Urinary bladder (tissue), 4 donors: ENCODE measurements at places on chromosomes 7 and 10. TPM values are rescaled to one million over a fixed set of nuclear protein-coding genes. Genes with fewer than 3 reads are reported as not detected.

GRCh38 chr10:43231523-43232078, 35.3 kb downstream of the RASGEF1A start:
- no peak for DNase-seq

DNA sequence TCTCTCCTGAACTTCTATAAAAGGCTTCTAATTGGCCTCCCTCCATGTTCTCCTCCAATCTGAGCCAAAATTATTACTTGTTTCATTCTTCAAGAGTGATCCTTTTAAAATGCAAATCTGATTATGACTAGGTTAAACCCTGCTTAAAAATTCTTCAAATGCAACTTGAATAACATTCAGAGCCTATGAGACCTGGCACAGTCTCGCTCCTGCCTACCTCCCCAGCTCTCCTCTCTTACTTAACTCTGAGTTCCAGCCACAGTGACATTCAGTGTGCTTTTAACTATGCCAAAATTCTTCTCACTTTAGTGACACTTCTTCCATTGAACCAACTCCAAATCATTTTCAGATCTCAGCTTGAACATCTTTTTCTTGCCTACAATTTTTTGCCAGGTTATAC, 68.8 kb downstream of the TMEM168 start:
- no peak for DNase-seq

- no peak for DNase-seq
Observed at GRCh38 chr7:123210986-123211385, 11.2 kb upstream of the SLC13A1 start.

DNA sequence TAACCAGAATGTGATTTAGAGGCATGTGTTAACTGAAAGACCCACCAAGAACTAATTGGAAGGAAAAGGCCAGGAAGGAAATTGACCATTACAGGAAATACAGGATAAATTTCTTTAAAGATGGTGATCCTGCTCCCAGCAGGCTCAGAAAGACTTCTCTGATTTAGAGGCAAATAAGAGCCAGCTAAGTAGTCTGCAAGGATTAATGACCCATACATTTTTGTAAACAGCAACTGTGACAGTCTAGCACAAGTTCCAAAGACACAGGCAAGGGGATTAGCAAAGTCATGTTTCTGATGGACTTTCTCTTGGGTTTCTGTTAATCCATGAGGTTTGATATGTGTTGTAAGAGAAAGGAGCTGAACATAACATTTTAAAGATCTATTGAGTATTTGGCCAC, 425.0 kb downstream of the HTR7 start:
- DNase-seq = no peak

LIPA gene
- 63.0 TPM for total RNA-seq

DNA sequence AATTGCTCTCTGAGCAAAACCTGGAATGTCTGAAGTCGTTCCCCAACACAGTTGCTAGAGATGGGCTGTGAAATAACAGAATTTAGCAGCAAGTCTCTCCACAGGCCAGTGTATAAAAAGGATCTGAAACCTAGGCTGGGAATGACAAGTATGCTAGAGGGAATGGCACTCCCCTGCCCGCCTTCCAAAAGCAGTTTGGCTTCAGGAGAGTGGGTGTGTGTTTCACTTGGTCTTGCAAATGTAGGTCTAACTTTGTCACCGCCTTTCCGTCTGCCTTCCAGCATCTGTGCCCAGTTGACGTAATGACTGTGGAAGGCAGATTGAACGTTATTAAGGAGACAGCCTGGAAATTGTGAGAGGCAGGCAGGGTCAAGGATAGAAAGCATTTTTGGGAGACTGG, 18.0 kb upstream of the MTURN start:
- no peak for DNase-seq

IFIT2 gene
- 18.7 TPM for total RNA-seq

GRCh38 chr7:131608116-131608500, 51.7 kb upstream of the PODXL start:
- no peak for DNase-seq

DNA sequence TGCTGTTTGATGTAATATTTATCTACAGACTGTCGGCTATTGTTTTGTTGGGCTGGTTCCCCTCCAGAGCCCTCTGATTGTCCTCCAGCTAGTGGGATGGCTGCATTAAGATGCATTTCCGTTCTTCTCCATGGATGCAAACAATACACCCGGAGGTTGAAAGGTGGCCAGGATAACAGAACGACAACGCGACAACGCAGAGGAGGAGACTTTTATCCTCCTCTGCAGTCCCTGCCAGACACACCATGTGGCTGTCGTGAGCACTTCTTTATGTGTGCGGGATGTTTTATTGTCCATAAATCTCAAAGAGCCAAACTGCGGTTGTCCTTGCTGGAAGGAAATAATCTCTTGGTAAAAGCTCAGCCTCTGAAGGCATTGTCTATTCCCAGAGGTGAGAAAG, 39.1 kb upstream of the TCERG1L start:
- no peak for DNase-seq

SPDYE6 gene
- not detected for total RNA-seq

DNA sequence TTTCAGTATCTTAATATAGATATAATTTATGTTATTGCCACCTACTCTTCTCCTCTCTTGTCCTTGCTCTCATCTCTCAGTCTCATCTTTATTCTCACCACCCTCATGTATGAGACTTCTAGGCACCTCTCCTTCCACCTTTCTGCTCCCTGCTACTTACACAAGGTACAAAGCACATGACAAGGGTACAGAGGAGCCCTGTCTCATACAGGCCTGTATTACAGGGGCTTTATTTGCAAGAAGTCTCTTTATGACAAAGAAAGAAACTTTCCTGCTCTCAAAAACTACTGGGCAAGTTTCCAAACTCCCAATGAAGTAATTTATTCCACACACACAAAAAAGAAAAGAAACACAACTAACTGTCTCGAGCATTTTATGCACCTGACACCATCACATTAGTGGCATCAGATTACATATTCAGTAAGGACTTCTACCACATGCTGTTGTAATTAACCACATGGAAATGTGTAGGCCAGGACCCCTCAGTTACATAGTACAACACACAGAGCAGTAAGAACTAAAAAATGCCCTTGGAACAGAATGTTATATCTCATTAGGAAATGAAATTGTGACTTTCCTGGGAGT, 253.1 kb downstream of the FZD1 start:
- DNase-seq = no peak

GRCh38 chr10:91632671-91633550, at the start of gene PPP1R3C:
Gene PPP1R3C (minus strand): TSS chr10:91633071. CDS start chr10:91632969, 102 bp downstream.
- DNase-seq = no peak

DNA sequence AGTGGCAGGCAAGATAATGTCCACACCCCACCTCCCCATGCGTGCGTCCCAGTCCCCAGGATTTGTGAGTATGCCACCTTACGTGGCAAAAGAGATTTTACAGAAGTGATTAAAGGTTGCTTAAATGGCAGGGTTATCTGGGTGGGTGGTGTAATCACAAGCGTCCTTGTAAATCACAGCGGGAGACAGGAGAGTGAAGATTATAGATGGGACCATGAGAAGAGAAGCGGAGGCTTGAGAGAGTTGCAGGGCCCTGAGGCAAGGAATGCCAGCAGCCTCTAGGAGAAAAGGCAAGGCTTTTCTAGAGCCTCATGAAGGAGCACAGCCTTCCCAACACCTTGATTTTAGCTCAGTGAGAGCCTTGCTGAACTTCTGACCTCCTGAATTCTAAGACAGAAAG, 10.2 kb downstream of the ZRANB1 start:
- DNase-seq = no peak

- DNase-seq = no peak
Observed at GRCh38 chr10:116803451-116804249, 45.6 kb upstream of the ENO4 start.

DNA sequence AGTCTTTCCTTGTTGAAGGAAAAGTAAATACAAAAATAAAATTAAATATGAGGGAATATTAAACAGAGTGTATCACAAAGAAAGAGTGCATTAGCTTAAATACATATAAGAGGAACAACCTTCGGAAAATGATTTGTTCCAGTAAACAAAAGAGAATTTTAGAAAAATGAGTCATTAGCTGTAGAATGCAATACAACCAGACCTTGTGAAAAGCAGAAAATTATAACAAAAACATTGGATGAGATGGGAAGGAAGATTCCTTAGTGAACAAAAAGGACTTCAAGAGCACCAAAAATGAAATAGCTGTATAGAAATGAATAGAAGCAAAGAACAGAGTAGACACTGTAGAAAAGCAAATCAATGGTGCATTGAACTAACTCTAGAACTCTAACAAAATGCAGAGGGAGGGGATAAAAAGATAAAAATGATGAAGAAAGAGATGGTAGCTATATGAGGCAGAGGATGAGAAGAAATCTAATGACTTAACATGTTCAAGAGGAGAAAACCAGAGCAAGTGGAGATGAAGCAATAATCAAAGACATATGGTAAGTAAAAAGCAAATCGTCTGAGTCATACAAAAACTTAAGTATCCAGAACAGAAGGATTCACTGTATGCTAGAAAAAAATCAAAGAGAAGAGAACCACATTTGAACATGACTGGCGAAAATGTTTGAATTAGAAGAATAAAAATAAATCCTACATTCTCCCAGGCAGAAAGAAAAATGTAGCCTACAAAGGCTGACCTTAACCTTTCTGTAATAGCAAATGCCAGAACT, 190.5 kb downstream of the TMEM26 start:
- no peak for DNase-seq

- DNase-seq = no peak
Observed at GRCh38 chr7:51366930-51367613, 50.5 kb upstream of the COBL start.

GRCh38 chr10:4265964-4266363, 481.0 kb upstream of the KLF6 start:
- DNase-seq = no peak

NPFFR1 gene
- 0.05 TPM for total RNA-seq

PIP gene
- not detected for total RNA-seq

GRCh38 chr7:4815609-4816418, 40.4 kb downstream of the AP5Z1 start:
- no peak for DNase-seq

CYP3A7 gene
- 0.21 TPM for total RNA-seq

DNA sequence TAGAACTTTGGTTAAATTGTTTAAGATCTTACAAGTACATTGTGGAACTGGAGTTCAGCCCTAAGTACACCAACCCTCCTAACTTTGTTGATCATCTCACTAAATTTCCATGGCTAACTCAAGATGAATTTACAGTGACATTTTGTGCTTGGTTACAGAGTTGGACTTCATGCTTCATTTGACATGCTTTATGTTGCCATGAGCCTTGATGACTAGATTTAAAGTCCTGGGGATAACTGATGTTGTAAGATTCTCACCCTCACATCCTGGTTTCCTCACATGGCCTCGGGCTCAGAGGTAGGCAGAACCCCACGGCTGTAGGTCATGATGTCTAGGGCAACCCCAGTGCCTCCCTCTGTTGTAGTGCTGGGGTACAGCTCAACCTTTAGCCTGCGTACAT, 397.2 kb upstream of the IGFBP3 start:
- no peak for DNase-seq

NANOS1 gene
- 2.2 TPM for total RNA-seq

- no peak for DNase-seq
Observed at GRCh38 chr10:55104738-55105137, 303.7 kb upstream of the PCDH15 start.

DNA sequence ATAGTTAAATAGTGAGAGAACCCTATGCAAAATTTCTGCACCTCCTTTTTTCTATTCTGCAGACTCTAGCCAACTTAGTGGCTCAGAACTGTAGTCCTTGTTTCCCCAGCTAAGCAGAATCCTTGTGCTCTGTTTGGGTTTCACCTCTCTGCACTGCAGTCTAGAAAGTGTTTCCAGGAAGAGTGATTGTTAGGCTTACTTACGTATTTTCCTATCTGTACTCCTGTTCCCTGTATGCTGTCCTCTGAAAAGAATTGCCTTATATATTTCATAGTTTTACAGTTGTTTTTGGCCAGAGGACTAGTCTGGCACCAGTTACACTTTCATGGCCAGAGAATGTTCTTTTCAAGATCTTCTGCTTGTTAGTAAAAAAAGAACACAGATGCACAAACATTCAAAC, 154.6 kb upstream of the POT1 start:
- no peak for DNase-seq

DNA sequence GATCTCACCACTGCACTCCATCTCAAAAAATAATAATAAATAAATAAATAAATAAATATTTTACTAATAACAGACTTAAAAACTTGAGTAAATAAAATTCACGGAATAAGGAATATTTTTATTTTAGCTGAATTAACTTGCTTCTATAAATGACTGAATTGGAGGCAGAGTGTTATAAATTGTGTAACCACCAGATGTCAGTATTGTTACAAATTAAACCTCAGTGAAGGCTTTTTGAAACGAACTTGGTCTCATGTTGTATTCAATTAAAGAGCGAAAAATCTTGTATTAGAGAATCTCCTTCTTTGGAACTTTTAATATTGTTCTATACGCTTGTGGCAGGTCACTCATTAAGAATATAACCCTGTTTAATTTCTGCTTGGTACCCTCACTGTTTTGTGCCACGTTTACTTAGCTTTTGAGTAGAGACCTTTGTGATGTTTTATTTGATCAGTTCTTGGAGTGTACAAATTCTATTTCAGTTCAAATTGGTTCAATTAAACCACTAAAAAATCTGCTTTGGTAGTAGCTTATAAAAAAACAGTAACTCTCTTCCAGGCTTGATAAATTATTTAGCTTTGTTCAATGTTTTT, 45.6 kb upstream of the SCIN start:
- no peak for DNase-seq

DNA sequence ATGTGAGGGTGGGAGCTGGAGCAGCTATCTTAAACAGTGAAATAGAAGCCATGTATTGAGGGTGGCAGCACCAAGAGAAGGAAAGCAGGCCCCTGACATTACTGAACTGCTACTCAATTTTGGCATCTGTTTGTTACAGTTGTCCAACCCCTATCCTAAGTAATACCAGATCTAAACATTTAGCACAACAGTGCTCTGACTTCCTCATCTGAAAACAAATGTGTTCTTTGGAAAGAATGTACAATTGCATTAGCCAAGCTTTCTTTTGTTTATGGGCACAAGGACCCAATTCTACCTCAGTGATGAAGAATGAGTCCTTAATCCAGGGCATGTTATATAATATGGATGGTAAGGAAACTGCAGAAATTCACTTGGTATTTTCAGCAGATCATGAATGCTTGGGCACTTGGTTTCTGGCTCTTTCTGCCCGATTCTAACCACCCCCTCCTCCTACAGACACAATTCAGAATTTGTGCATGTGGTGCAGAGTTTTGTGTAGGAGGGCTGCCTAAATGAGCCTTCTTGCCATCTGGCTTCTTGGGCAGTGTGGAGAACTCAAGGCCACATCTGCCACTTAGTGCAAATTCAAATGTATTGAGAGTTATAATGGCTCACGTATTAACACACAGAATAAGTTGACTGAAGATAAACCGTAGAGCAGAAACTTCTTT, 36.9 kb upstream of the KMT2E start:
- no peak for DNase-seq

SPDYE2 gene
- total RNA-seq = 0.16 TPM

DNA sequence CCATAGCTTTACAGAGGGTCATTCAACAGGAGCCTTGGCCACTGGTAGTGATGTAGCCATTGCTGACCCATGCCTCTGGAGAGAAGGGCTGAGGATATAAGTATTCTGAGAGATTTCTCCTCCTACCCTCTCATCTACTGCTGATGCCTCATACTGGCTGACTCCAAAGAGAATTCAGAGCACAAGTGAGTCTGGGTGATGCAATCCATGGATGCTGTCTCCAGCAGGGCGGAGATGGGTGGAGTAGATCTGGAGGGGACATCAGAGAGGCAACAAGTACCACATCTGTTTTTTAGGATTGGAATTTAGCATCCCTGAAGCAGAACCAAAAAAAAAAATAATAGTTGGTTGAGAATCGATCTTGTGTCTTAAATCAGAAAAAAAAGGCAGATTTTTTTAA, 705.7 kb upstream of the CELF2 start:
- DNase-seq = no peak

GRCh38 chr7:105585850-105586500, 4.7 kb upstream of the EFCAB10 start:
- DNase-seq = no peak

GRCh38 chr10:89478739-89479654, 56.4 kb downstream of the SLC16A12 start:
- DNase-seq = no peak
